ENCODE measurements at places on chromosomes 5 and 9. TPM values are rescaled to one million over a fixed set of nuclear protein-coding genes. Genes with fewer than 3 reads are reported as not detected.
A peak's percentile ranks its signal among the peaks of the same experiment; 100 is the strongest.

GRCh38 chr5:14849516-14850294 is 21.9 kb downstream of the ANKH start:
- no peaks in the 10 kb centered on the region for H3K27me3 ChIP-seq
- peaks cover 44% of the 10 kb centered on the region for H3K4me1 ChIP-seq
- H3K36me3 ChIP-seq = no peaks in the 10 kb centered on the region
- H3K27ac ChIP-seq = peak overlapping the region; percentile 78
- H3K4me3 ChIP-seq = no peak overlapping the region
- DNase-seq = no peak

GRCh38 chr5:172118891-172119290 is 69.1 kb downstream of the STK10 start:
- DNase-seq = no peak
- H3K27me3 ChIP-seq = 0 out of 2 replicates have a peak, but pooled peaks cover 2% of the 10 kb centered on the region
- peak overlapping the region; percentile 84 for H3K27ac ChIP-seq
- no peak overlapping the region for H3K4me3 ChIP-seq
- peaks cover 9% of the 10 kb centered on the region for H3K36me3 ChIP-seq

GRCh38 chr5:108381350-108381953 is 446 bp downstream of the FBXL17 start:
- H3K36me3 ChIP-seq = 0 out of 2 replicates have a peak, but pooled peaks cover 2% of the 10 kb centered on the region
- H3K4me1 ChIP-seq = peaks cover 20% of the 10 kb centered on the region
- H3K27ac ChIP-seq = no peak overlapping the region
- H3K27me3 ChIP-seq = no peaks in the 10 kb centered on the region
- peak; percentile 64 for DNase-seq

The LAMC3 gene
- total RNA-seq = 35.9 TPM

The ANXA1 gene
- 1.7 TPM for total RNA-seq

GRCh38 chr9:116688806-116689485 is 1.8 kb downstream of the TRIM32 start:
- H3K4me1 ChIP-seq = peaks cover 30% of the 10 kb centered on the region
- H3K27me3 ChIP-seq = peaks cover 12% of the 10 kb centered on the region
- no peak overlapping the region for H3K27ac ChIP-seq
- peaks cover 13% of the 10 kb centered on the region for H3K36me3 ChIP-seq
- peak overlapping the region; percentile 87 for H3K4me3 ChIP-seq

The SPATA9 gene
- not detected for total RNA-seq

The FAM169A gene
- total RNA-seq = 61.1 TPM

GRCh38 chr5:22496666-22497065 is 356.5 kb downstream of the CDH12 start:
- no peak for DNase-seq
- H3K27me3 ChIP-seq = no peaks in the 10 kb centered on the region
- H3K4me1 ChIP-seq = peaks cover 5% of the 10 kb centered on the region
- H3K4me3 ChIP-seq = no peak overlapping the region

GRCh38 chr9:12879961-12880360 is 105.1 kb downstream of the LURAP1L start:
- no peaks in the 10 kb centered on the region for H3K27me3 ChIP-seq
- H3K4me3 ChIP-seq = no peak overlapping the region
- H3K36me3 ChIP-seq = no peaks in the 10 kb centered on the region
- H3K4me1 ChIP-seq = peaks cover 8% of the 10 kb centered on the region

The DDX4 gene
- 0.32 TPM for total RNA-seq

GRCh38 chr9:125495172-125496119 is 211.6 kb downstream of the MAPKAP1 start:
- no peaks in the 10 kb centered on the region for H3K36me3 ChIP-seq
- 0 out of 2 replicates have a peak overlapping the region, but pooled peaks have one; percentile 7 for H3K27ac ChIP-seq
- no peaks in the 10 kb centered on the region for H3K27me3 ChIP-seq
- DNase-seq = no peak
- H3K4me1 ChIP-seq = peaks cover 40% of the 10 kb centered on the region

GRCh38 chr5:151764801-151765200 is 6.4 kb upstream of the ATOX1 start:
- no peaks in the 10 kb centered on the region for H3K36me3 ChIP-seq
- H3K27me3 ChIP-seq = no peaks in the 10 kb centered on the region
- DNase-seq = no peak
- H3K4me3 ChIP-seq = no peak overlapping the region
- no peak overlapping the region for H3K27ac ChIP-seq

DNA sequence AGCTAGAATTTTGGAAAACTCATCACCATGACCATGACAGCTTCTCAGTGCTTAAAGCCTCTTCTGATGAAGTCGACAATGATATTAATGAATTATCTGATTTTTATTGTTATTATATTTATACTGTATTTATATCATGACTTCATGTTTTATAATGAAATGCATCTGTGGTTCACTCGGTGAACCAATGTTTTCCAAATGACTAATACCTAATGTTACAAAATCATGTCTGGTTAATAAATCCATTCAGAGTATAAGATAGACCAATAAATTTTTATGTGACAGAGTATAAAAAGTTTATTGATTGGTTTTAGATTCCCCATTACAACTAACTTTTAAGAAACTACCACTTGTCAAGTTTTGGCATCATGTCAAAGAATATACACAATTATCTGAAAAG is 416.5 kb downstream of the MLLT3 start:
- H3K4me3 ChIP-seq = no peak overlapping the region
- no peak for DNase-seq
- no peaks in the 10 kb centered on the region for H3K27me3 ChIP-seq
- H3K36me3 ChIP-seq = no peaks in the 10 kb centered on the region

The SLC6A7 gene
- total RNA-seq = not detected

- no peak overlapping the region for H3K27ac ChIP-seq
- no peak overlapping the region for H3K4me3 ChIP-seq
- DNase-seq = no peak
- no peaks in the 10 kb centered on the region for H3K27me3 ChIP-seq
- peaks cover 15% of the 10 kb centered on the region for H3K4me1 ChIP-seq
- H3K36me3 ChIP-seq = no peaks in the 10 kb centered on the region
Measured at GRCh38 chr5:178236679-178237078, 4.1 kb upstream of the PHYKPL start.

- peaks cover 2% of the 10 kb centered on the region for H3K27me3 ChIP-seq
- H3K27ac ChIP-seq = no peak overlapping the region
- DNase-seq = no peak
- H3K36me3 ChIP-seq = no peaks in the 10 kb centered on the region
- no peaks in the 10 kb centered on the region for H3K4me1 ChIP-seq
Measured at GRCh38 chr5:160209917-160210316, 19.4 kb upstream of the FABP6 start.

Measured in WTC11 (cell line).